ENCODE measurements at places on chromosomes 1 and 21.

DNA sequence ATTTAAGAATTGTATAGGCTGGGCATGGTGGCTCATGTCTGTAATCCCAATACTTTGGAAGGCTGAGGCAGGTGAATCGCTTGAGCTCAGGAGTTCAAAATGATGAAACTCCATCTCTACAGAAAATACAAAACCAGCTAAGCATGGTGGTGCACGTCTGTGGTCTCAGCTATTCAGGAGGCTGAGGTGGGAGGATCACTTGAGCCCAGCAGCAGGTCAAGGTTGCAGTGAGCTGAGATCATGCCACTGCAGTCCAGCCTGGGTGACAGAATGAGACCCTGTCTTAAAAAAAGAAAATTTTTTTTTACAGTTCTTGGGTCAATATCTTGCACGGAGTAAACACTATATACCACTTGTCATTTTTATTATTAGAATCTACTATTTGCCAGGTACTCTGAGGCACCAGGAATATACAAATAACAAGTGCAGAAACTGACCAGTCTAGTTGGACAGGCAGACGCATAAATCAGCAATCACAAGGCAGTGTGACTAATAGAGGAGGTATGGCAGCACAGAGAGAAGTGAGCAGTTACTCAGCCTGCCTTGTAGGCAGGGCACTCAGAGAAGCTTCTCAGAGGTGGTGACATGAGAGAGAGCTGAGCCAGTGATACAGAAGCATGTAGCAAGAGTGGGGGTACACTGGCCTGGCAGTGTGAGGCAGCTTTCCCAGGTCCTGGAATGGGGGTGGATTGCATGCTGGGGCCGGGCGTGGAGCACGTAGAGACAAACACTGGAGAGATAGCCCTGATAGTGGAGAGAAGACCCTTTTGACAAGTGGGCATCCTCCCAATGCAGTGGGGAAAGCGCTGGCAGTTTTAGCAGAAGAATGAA is 8.0 kb downstream of the PHLDA3 start:
- peak; percentile 92 for DNase-seq

GRCh38 chr21:17779496-17779895 is 39.7 kb downstream of the C21orf91 start:
- no peak for DNase-seq

DNA sequence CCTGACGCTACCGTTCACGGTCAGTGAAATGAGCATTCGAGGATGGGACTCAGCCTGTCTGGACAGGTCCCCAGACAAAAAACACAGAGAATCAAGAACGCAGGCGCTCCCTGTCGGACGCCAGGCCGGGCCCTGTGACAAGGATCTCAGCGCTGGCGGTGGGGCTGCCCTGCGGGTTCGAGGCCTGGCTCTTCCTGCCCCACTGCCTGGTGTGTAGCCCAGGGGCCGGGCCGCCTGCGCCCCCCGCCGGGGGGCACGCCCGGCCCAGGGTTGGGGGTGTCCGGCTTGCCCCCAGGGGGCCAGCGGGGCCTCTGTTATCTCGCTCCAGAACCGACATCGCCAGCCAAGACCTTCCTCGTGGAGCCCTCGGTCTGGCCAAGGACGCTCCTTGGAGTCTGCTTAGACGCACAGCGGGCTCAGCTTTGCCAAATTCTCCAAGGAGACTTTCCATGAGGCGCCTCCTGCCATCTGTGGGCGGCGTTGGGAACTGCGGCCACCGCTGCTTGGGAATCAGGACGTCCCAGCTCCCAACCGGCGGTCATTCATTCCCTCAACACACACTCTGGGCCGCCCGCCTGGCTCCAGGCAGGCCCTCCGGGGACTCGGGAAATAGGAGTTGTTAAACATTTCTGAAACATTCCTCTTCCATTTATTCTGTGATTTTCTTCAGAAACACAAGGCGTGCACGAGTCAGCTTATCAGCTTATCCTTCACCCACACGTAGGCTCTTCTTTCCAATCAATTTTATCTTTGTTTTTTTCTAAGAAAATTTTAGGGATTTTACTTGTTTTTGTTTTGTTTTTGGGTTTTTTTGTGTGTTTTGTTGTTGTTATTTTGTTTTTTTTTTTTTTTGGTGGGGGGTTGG is 11.3 kb upstream of the RIPK4 start:
- DNase-seq, result peak; percentile 84

DNA sequence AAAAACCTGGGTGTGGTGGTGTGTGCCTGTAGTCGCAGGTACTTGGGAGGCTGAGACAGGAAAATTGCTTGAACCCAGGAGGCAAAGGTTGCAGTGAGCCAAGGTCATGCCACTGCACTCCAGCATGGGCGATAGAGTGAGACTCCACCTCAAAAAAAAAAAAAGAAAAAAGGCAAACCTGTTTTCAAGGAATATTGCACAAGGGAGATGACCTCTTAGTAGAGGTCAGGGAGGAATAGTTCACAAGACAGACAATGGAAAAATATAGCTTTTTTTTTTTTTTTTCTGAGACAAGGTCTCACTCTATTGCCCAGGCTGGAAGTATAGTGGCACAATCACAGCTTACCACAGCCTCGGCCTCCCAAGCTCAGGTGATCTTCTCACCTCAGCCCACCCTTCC is 22.5 kb upstream of the SUCO start:
- no peak for DNase-seq

GRCh38 chr1:98921817-98922216 is 82.8 kb downstream of the PLPPR5 start:
- no peak for DNase-seq

All from fibroblast of gingiva (primary cell).